ENCODE measurements at places on chromosomes 16 and 17.
A peak's percentile ranks its signal among the peaks of the same experiment; 100 is the strongest.

- DNase-seq, result no peak
Measured at GRCh38 chr17:78377858-78378224, 608 bp upstream of the PGS1 start.

DNA sequence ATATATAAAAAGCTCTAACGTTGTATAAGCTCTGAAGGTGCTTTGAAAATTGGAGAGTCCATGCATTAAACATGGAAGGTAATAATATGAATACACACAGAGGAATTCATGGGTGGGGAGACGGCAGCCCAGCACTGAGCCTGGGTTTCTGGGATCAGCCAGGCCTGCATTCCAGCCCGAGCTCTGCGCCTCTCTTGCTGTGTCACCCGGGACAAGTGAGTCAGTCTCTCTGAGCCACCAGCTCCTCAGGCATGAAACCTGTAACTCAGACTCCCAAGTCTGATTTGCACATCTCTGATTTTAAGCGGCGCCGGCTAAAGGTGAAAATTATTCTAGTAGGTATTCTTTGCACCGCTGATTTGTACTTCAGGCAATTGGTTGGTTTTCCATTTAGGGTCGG, 238.8 kb downstream of the MRTFB start:
- DNase-seq, result no peak

DNA sequence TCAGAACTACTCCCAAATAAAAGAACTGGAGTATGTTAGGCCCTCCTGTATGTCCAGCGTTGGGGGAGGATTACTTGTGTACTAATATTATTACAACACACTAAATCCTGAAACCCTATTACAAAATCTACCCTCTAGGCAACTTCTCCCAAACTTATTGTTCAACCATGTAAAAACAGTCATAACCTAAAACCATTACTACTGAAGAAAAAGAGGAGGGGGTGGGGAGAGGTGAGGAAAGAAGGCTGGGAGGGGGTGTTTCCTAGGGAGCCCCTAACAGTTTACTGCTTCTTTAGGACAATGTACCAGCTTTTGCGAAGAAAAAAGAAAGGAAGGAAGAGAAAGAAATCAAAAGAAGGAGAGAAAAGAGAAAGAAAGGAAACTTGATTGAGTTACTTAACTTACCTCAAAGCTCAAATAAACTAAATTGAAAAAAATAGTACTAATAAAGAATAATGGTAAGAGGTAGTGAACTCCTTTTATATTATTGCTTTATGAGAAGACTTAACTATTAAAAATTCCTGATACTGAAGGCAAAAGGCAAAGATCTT, 2.3 kb downstream of the SALL1 start:
- DNase-seq, result no peak

GRCh38 chr16:75377729-75378386, 55.4 kb downstream of the CFDP1 start:
- DNase-seq, result no peak

GRCh38 chr17:33116021-33116551, 124.4 kb downstream of the SPACA3 start:
- DNase-seq, result no peak

- no peak for DNase-seq
Measured at GRCh38 chr17:81967244-81967532, 6.2 kb upstream of the NOTUM start.

GRCh38 chr16:85888405-85889331, 10.3 kb upstream of the IRF8 start:
- no peak for DNase-seq

- peak; percentile 45 for DNase-seq
Measured at GRCh38 chr17:81687770-81688541, 4.1 kb downstream of the HGS start.

DNA sequence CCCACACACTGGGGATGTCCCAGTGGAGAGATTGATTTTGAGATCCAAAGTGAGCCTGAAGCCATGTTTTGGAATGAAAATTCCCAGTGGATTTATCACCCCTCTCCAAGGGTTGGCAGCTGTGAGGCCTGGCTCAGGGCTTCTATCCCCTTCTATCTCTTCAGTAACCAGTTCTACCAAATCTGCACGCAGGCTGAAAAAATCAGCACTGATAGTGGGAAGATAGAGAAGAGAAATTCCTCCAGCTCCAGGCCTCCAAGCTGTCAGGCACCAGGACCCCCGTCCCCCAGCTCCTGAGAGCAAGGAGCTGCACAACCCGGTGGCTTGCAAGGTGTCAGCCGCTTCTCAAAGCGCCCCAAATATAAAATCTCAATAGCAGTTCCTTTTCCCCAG, 1.0 kb downstream of the FLOT2 start:
- DNase-seq, result no peak

GRCh38 chr17:80097844-80098691, 3.3 kb upstream of the GAA start:
- no peak for DNase-seq

DNA sequence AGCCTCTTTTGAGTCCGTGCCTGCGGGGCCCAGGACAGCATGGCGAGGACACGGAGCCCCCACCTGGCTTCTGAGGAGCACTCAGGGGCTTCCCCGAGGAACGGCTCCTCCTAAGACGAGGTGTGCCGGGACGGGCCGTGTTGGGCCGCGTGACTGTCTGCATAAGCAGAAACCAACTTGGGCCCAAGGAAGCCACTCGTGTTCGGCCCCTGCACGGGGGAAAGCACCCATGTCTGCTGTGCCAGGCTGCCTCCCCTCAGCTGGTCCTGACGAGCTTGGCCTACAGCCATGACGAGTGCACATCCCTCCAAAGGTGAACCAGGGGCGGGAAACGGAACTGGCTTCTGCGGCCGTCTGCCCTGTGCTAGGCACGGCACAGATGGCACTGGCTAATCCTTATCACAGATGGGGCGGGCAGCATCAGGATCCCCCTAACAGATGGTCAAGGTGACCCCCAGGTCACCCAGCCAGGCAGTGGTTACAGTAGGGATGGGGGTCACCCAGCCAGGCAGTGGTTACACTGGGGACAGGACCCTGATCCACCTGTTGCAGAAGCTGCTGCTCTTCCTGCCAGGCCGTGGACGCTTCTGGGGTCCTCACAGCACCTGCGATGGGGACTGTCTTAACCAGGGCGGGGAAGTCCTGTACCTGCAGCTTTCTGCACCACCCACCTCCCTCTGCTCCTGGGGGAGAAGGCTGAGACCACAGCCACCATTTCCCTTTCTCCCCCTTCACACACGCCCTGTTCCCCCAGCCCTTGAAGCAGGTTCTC, 25.6 kb downstream of the MRM3 start:
- DNase-seq, result no peak

- DNase-seq, result no peak
Measured at GRCh38 chr16:48035142-48035541, 120.7 kb downstream of the ABCC12 start.

- DNase-seq, result no peak
Measured at GRCh38 chr17:19486351-19487023, 47.2 kb upstream of the SLC47A1 start.

GRCh38 chr16:89004209-89004831, 27.3 kb upstream of the CBFA2T3 start:
- peak; percentile 76 for DNase-seq

GRCh38 chr16:59259950-59260319, 525.8 kb upstream of the GOT2 start:
- no peak for DNase-seq

DNA sequence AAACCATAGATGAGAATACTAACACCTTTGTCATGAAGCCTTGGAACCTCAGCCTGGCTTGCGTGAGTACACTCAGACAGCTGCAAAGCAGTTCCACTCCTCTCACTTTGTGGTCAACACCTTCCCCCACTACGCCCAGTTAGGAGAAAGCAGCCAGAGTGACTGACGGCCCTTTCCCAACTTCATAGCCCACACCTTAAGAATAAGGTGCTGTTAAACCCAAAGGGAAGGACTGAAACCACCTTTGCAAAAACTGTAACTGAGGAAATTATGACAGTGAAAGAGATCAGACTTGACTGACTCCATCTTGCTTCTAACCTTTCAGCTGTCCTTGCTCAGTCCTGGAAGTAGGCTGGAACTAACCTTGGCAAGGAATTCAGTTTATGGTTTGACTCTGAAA, 13.7 kb downstream of the N4BP1 start:
- DNase-seq, result no peak

DNA sequence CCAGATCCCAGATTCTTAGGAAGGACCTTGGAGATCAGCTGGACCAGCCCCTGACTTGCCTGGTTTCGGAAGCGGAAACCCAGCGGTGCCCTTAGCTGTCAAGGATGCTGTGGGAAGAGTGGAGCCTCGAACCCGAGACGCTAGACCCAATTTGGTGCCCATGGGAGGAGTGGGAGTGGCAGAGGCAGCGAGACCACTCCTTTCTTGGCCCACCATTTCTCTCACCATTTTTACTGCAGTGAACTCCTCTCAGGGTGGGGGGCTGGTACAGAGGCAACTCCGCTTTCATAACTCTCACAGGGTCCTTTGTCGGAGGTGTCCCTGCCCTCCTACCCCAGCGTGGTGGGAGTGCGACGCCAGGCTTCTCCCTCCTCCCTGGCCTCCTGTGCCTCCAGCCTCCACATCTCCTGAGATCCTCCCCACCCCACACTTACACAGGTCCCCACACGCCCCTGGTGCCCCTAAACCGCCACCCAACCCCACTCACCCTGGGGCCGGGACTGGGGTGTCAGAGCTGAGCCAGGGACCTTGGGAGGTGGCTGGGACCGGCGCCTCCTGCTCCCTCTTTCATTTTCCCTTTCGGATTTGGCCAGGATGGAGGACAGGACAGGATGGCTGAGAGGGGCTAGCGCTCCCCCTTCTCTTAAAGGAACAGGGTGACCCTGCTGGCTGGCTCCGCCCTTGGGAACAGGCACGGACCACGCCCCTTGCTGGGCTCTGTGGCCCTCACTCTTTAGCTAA, at the start of gene GJD3:
GJD3 (minus strand) TSS at position 617 of the 741 bp plus-strand sequence. CDS start 922 bp downstream, outside the sequence.
- no peak for DNase-seq

DNA sequence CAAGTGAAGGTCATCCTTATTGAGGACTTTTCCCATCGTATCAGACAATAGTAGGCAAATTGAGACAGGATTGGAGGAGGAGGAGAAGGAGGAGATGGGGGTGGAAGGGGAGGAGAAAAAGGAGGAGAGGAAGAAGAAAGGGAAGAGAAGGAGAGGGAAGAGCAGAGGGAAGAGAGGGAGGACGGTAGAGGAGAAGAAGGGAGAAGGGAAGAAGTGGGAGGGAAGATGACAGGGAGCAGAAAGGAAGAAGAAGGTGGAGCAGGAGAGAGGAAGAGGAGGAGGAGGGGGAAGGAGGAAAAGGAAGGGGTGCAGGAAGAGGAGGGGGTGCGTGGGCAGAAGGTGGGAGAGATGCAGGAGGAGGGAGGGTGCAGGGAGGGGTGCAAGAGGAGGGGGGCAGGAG, 26.0 kb downstream of the ABCC6 start:
- DNase-seq, result no peak

- DNase-seq, result no peak
Measured at GRCh38 chr17:81228420-81228819, 5.7 kb upstream of the CEP131 start.

- no peak for DNase-seq
Measured at GRCh38 chr16:49350265-49351095, 23.1 kb upstream of the C16orf78 start.

DNA sequence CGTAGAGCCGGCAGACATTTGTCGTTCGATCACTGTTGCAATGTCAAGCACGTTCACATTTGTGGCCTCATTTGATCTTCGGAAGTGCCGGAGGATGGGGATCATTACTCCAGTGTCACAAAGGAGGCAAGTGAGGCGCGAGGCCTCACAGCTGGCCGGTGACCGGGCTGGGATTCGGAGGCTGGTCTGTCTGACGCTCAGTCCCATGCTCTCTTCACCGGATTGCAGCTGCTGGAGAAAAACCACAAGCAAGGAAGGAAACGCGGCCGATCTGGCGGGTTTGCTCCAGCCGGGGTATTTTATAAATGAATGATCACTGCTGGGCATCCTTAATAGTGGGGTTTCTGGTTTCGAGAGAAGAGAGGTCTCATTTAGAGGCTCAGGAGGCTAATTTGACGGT, 127.8 kb downstream of the OR1D5 start:
- no peak for DNase-seq

DNA sequence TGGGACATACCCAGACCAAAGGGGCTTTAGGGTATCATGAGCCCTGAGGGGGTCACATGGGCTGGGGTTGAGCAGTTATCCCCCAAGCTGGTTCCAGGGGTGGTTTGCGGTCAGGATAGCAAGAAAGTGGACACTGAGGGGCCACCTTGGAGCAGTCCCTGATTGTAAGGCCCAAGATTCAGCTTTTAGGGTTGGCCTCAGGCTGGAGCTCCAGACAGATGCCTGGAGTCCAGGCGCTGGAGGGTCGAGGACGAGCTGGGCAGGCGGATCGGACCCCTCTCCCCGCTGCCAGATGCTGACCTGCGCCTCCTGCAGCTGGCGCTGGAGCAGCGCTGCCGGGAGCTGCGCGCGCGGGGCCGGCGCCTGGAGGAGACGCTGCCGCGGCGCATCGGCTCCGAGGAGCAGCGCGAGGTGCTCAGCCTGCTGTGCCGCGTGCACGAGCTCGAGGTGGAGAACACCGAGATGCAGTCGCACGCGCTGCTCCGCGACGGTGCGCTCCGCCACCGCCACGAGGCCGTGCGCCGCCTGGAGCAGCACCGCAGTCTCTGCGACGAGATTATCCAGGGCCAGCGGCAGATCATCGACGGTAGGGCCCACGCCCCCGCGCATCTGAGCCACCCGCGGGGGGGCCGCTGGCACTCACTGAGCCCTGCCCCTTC, 10.0 kb downstream of the BTBD17 start:
- no peak for DNase-seq

DNA sequence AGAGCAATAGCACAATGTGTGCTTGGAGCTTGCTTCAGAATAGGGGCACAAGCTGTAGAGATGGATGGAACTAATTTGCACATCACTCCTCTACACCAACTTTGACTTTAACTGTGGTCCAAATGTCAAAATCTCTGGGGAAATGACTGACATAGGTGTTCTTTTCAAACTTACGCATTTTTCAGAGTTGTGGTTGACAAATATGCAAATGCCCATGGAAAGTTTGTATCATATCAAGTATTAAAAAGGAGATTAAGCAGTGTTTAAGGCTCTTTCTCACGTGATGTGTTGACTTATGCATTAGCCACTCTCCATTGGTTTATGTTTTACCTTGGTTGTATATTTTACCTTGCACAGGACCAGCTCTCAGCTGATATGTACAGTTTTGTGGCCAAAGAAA, 77.1 kb downstream of the ELAC2 start:
- no peak for DNase-seq

- DNase-seq, result no peak
Measured at GRCh38 chr16:55613613-55614335, 42.0 kb upstream of the SLC6A2 start.

DNA sequence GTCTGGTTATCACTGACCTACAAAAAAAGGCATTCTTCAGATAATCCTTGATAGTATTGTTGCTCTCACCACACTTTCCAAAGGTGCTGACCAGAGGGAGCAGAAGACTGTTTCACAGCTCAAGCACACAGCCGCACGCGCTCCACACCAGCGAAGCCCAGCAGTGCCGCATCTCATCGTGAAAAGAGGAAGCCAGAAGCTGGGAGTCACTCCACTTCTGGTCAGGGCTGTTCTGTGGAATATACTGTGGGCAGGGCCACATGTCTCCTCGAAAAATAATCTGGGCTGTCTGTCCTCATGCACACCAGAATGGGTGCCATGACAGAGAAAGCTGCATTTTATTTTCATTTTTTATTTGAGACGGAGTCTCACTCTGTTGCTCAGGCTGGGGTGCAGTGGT, 7.3 kb upstream of the PRSS36 start:
- DNase-seq, result no peak

Data from Right ventricle myocardium inferior (tissue), 1 donor.